ENCODE measurements at places on chromosomes 5 and 9.

- DNase-seq, result no peak
Observed at GRCh38 chr5:95027151-95027721, 257.7 kb downstream of the MCTP1 start.

GRCh38 chr5:173477345-173478040 lies 139.0 kb downstream of the BOD1 start:
- no peak for DNase-seq

GRCh38 chr9:94135222-94135621 lies 51.0 kb downstream of the PTPDC1 start:
- DNase-seq, result no peak

DNA sequence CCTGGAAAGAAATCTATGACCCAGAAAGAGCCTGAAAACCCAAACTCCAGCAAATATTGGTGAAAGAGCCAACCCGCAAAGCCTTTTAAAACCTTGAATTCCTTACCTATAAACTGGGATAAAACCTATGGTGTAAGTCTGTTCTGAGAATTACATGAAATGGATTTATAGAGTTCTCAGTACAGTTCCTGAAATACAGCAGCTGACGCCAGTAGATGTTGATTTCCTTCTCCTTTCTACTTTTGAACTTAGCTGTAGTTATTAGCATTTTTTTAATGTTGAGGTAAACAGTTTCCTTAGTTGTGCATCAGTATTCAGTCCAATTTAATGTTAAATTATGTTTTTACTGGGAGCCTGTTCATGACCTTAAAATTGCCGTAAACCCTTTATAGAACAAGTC lies 3.7 kb downstream of the SPIN1 start:
- no peak for DNase-seq

GRCh38 chr5:127839496-127840197 lies 136.5 kb downstream of the CCDC192 start:
- DNase-seq, result no peak

GRCh38 chr9:130870491-130871381 lies 25.9 kb downstream of the QRFP start:
- no peak for DNase-seq

GRCh38 chr5:132813599-132814502 lies 749 bp downstream of the SOWAHA start:
- DNase-seq, result peak; percentile 83

DNA sequence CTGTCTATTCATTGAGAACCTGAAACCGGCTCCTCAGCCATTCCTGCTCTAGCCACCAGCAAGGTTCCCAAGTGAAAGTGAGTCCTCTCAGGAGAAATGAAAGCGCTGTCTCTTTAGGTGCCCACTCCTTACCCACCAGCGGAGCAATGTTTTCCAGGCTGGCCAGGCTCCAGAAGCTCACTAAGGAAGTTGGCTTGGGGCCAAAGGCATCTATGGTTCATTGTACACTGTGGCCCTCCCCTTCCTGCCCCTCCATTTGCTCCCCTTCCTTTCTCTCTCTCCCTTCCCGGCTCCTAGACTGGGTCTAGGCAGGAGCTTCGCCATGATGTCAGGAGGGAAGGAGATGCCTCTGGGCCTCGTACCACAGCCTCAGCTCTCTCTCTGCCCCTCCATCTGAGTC lies 1.1 kb upstream of the GABRP start:
- peak; percentile 59 for DNase-seq

- DNase-seq, result no peak
Observed at GRCh38 chr9:137723783-137724445, 105.1 kb downstream of the EHMT1 start.

DNA sequence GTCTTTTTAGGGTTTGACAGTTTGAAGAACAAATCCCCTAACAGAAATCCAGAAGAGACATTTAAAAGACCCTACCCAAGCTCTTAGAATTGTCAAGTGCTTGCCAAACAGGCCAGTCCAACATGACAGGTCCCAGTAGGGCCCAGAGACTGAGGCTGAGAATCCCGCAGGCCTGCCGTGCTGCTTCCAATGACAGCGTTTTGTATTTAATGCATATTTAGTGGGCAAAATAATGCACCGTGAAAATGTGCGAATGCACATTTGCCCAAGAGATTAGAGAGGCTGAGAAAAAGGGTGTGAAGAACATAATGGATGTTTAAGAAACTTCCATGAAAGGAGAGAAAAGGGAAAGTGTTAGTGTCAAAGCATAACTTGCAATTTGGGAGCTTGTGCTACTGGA lies 57.6 kb downstream of the CD180 start:
- no peak for DNase-seq

DNA sequence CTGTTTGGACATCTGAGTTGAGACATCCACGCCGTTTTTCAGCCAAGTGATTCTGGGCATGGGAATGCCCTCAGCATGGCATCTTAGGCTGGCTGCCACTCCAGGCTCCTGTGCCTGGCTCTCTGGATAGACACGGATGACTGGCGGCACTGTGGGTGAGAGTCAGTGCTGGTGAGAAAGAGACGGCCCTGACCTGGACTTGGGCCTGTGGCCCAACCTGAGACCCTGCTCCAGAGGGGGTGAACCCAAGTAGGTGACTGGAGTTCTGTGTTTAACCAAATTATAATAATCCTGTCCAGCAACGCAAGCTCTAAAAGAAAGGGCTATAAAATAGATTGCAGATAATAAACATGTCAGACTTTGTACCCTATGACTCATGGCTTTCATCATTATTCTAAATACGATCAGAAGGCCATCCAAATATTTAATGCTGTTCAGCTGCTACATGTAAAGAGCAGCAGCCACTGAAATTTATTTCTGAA lies 173.9 kb downstream of the HSPA4 start:
- no peak for DNase-seq
